ENCODE measurements at places on chromosomes 7 and 10.

- no peak for DNase-seq
These were observed 2.3 kb upstream of the PFKFB3 start for GRCh38 chr10:6200440-6200733.

GRCh38 chr7:73342645-73343044 is 14.7 kb downstream of the FKBP6 start:
- peak; percentile 30 for DNase-seq

- peak; percentile 10 for DNase-seq
These were observed 90.2 kb downstream of the TACC2 start for GRCh38 chr10:122078965-122079795.

DNA sequence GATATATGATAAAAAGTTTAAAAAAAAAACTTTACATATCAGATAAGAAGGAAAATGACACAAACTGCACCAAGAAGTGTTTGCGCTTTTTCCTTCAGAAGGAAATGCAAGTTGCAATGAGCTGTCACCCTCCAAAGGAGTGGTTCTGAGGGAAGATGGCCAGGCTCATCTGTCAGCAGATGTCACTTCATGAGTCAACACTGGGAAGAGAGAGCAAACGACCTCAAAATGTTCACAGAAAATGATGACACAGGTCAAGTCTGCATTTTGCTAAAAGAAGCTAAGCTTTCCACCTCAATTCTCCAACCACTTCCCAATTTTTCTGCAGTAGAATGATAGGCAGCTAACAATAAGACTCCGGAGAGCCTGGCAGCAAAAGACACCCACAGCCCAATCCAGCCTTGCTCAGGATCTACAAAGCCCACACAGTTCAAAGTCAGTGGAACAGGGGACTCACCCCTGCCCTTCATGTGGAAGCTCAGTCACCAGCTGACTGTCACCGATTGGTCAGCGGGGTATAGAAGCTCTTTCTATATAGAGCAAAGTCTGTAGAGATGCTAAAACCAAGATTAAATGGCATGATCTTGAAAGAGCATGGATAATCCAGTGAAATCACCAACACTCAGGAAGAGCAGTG is 155.1 kb upstream of the NEBL start:
- DNase-seq: no peak

DNA sequence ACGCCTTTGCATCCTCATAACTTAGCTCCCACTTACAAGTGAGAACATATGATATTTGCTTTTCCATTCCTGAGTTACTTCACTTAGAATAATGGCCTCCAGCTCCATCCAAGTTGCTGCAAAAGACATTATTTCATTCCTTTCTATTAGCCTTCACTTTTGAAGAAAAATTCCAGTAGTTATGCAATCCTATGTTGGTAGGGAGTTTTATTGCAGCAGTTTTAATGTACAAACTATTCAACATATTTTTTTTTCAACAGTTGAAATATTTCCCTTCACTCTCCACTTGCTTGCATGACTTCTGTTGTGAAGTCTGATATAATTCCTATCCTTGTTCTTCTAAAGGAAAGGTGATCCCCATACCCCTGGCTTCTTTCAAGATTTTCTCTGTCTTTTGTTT is 27.3 kb upstream of the ARHGAP22 start:
- no peak for DNase-seq

GRCh38 chr10:44724415-44725174 is 186.5 kb upstream of the TMEM72 start:
- DNase-seq: no peak

DNA sequence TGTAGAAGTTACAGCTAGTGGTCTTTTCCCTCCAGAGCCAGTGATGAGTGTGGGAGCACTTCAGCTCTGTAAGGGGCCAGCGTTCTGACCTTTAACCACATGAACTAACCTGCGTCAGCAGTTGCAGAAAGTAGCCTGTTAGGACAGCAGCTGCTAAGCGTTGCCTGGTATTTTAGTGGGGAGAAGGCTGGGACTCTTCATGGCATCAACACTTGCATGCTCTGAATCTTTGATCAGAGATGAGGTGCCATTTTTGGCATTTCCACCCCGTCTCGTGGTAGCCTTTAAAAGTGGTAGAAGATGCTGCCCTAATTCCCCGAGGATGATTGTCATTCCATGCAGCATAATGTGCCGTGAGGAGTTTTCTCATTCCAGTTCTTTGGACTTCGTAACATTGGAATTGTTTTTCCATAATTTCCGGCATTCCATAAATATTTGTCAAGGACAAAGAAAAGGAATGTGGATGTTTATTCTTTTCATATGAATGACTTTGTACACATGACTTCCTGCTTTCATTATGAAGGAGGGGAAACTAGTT is 92.2 kb downstream of the AVL9 start:
- DNase-seq: no peak

- DNase-seq: no peak
These were observed 125.8 kb downstream of the TPST1 start for GRCh38 chr7:66330961-66331360.

GRCh38 chr7:21639206-21639868 is 96.5 kb downstream of the DNAH11 start:
- no peak for DNase-seq

GRCh38 chr7:15765753-15766152 is 79.3 kb upstream of the MEOX2 start:
- no peak for DNase-seq

DNA sequence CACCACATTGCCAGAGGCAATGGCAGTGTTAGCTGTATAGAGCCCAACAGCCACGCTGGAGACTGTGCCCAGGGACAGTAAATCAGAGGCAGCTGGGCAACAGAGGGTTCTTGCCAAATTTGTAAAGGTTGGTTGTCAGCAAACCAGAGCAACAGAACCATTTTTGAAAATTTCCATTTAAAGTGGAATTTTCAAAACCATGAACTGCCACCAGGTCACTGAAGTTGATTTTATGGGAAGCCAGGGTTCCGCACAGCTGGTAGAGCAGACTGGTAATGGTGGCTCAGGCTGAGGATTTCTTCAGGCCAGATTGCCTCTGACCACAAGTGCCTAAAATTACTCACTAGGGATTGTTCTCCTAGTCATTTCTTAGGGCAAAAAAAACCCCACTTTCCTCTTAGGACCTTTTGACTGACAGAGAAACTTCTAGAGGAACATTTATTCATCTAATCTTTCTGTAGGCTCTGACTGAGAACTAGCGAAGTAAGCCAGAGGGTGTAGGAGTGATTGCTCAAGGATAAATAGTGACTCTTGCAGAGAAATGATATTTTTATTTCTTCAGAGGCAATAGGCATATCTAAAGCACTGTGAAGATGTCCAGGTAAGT is 342.4 kb downstream of the BBS9 start:
- DNase-seq: no peak

DNA sequence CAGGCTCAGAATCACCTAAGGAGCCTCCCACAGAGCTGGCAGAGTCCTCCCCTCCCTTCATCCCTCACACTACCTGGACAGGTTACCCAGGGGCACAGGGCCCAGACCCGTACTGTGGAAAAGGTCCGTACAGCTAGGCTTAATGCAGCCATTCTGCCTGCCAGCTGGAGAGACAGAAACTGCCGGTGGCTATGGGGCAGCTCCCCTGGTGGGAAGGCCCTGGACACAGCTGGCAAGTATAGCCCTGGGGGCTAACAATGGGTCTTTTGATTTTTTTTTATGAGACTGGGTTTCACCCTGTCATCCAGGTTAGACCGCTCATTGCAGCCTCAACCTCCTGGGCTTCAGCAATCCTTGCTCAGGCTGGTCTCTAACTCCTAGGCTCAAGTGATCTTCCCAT is 68.3 kb downstream of the GNA12 start:
- DNase-seq: no peak

DNA sequence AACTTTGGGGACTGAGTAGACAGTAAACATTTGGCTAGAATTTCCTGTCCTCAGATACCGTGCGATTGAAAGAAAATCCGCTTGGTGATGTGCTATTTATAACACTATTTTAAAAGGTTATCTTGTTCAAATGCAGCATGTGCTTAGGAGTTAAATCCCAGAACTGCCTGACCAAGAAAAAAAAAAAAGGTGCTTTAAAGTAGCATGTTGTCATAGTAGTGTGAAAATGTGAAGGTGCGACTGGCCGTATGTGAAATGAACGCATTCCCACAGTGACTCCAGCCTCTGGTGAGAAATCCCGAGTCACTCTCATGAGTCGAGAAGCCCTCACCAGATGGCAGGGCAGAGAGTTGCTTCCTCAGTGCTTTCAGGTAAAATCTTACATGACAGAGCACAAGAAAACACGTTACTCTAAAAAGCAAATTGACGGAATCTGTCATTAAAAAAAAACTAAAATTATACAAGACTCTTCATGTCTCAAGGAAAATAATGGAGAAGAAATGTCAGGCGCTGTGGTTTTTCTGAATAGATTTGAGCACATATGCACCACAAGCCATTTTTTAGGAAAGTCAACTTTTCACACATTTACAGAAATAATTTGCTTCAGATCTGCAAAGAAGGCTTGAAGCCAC is 18.4 kb upstream of the KLF6 start:
- no peak for DNase-seq

DNA sequence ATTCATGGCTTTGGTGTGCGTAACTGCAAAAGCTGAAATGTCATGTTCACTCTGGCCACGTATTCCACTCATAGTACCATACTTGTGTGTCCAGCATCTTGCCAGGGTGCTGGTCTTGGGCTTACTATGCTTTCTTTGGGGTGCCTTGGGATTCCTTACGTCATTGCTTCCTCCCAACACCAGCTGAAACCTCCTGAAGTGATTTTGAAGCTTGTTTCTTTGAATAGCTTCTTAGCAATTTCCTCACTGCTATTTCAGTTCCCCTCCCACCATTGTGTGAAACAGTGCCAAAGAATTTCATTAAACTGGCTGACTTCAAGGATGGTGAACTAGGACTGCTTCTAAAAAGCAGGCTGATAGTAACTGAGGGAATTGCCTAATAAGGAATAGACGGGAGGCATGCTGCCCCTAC is 36.9 kb downstream of the ENTPD1 start:
- DNase-seq: no peak

- DNase-seq: no peak
These were observed 27.2 kb upstream of the NUB1 start for GRCh38 chr7:151314401-151314800.

- DNase-seq: no peak
These were observed 401.9 kb upstream of the MKI67 start for GRCh38 chr10:128528167-128528566.

- DNase-seq: peak; percentile 33
These were observed 22.1 kb upstream of the OPN4 start for GRCh38 chr10:86632009-86632800.

GRCh38 chr10:109926061-109926745 is 2.9 kb upstream of the XPNPEP1 start:
- DNase-seq: no peak

DNA sequence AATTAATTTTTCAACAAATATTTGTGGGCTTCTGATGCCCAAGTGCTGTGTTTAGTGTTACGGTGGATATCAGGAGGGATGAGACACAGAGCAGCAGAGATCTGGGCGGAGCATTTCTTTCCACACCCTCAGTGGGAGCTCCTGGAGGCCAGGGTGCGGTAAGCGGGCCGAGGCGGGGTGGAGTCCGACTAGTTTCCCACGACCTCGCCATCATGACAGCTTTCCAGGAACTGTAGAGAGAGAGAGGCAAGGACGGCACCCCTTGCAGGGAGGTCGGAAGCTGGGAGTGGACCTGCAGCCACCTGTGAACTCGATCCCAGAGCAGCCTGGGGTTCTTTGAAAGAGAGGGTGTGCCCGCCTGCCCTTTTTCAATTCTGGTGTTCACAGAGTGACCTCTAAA is 128.2 kb downstream of the ACTR3B start:
- DNase-seq: no peak

- no peak for DNase-seq
These were observed 159.8 kb downstream of the PHF14 start for GRCh38 chr7:11133436-11133959.

DNA sequence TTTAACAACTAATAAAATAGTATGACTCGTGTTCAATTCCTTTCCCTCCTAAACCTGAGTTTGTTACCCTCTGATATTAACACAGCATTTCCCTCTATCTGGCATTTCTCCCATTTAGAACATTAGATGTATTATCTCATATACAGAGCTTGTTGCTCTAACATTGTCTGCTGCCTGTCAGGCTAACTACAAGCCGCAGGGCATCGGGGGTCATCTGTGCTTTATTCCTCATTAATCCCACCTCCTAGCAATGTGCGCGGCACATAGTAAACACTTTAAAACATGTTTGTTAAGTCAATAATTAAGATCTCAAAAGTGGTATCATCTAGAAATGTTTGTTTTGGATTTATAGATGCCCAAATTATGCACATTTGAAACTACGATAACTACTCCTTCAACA is 52.9 kb upstream of the NEBL start:
- DNase-seq: no peak

- no peak for DNase-seq
These were observed 45.4 kb downstream of the MRPS24 start for GRCh38 chr7:43823941-43824340.

GRCh38 chr7:129665013-129665401 is 53.5 kb downstream of the NRF1 start:
- DNase-seq: no peak

GRCh38 chr7:70657571-70657970 is 474.4 kb upstream of the GALNT17 start:
- no peak for DNase-seq

DNA sequence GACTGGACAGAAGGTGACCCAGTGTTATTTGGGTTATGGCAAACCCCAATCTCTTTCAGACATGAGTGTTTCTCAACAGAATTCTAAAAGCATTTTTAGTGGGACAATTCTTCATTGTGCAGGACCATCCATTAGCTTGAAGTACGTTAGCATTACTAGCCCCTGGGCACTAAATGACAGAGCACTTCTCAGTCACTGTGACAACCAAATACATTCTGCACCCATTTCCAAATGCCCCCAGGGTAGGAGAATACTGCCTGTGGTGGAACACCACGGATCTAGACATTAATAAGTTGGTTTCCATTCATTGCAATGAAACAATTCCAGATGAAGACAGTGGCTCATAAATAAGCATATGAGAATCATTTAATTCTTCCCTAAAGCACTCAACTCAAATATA is 102.4 kb upstream of the FRMD4A start:
- no peak for DNase-seq

DNA sequence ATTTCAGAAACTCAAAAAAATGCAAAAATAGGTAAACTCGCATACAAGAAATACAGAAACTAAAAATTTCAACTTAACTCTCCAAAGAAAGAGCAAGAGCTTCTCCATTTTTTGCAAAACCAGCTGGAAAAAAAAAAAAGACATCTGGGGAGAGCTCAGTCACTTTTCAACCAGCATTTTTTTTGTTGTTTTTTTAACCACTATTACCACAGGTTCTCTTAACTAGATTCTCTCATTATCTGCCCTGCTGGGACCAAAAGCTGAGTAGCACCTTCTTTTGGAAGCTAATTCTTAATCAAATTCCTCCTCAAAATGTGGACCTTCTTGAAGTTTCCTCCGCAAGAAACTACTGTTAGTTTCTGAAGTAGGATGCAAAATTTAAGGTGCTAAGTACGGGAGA is 14.2 kb downstream of the IGF2BP3 start:
- DNase-seq: no peak

Measured in NCI-H1092 (cell line).